ENCODE measurements at places on chromosomes 16 and 17.
A peak's percentile ranks its signal among the peaks of the same experiment; 100 is the strongest.

- DNase-seq = peak; percentile 48
Observed at GRCh38 chr16:23148513-23149266, 562 bp downstream of the USP31 start.

- no peak for DNase-seq
Observed at GRCh38 chr16:51067352-51067751, 83.7 kb downstream of the SALL1 start.

DNA sequence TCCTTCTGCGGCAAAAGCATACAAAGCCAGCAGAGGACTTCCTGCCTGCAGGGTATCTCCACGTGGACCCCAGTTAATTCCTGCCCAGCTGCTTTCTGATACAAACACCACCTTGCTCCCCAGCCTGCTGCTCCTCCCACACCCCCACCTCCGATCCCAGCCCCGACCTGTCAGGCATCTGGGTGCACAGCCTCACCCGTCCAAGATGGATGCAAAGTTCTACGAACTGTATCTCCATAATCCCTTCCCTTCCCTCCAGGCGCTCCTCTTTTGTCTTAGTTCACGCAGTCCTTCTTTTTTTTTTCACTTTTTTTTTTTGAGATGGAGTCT, 15.6 kb upstream of the FOXJ1 start:
- no peak for DNase-seq

GRCh38 chr16:68470461-68471150, 22.3 kb upstream of the SMPD3 start:
- no peak for DNase-seq

DNA sequence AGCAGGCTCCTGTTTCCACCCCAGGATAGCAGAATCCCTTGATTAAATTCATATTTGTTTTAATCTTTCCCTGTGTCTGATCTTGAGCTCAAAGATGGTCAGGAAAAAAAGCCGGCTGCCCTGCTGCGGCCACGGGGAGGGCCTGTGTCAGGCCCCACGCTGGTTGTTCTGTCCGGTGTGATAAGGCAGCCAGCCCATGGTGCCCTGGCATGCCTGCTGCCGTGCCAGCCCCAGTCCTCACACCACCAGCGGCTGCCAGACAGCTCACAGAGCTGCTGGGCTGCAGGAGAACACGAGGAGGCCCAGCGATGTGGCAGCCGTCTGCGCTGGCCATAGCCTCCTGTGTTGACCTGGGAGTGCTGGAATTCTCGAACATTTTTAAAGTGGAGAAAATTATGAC, 34.7 kb upstream of the BRD7 start:
- no peak for DNase-seq

Measured in RCC 7860 (cell line).